ENCODE measurements at places on chromosomes 5 and 9. TPM values are rescaled to one million over a fixed set of nuclear protein-coding genes. Genes with fewer than 3 reads are reported as not detected.

DNA sequence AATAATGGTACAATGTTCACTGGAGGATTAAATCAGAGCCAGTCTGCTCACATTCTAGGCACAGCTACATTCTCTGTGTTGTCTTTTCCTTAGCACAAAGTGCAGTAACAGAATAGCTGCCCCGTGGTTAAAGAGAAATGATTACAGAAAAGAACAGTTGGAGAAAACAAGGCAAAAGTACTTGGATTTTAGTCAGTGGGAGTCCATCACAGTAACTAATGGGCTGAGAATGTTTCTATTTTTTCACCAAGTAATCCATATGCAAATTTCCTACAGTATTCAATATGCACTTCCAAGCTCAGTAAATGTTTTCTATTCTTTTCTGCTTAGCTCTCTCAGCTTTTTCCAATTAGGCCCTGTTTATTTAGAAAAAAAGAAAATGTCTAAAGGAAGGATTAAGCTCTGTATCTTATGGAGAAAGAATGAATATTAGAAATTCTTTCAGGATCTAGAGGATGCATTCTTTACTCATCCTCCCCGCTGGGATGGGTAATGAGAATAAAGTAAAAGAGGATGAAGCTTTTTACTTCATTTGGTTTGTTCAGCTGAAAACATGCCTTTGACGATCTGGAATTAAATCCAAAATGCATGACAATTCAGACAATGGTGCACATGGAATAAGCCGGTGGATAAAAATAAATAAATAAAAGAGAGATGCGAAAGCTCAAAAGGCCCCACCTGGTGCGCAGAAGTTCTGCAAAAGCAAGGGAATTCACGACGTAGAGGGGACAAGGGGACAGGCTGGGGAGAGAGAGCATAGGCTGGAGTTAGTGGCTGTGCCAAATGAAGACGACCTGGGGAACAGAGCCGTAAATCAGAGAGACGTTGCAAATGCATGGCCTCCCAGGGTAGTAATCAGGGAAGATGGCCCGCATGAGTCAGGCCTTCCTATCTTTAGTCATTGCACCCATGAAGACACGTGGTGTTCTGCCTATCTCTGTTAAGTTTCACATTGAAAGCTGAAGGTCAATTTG lies 345.2 kb downstream of the GLIS3 start:
- DNase-seq = no peak

DNA sequence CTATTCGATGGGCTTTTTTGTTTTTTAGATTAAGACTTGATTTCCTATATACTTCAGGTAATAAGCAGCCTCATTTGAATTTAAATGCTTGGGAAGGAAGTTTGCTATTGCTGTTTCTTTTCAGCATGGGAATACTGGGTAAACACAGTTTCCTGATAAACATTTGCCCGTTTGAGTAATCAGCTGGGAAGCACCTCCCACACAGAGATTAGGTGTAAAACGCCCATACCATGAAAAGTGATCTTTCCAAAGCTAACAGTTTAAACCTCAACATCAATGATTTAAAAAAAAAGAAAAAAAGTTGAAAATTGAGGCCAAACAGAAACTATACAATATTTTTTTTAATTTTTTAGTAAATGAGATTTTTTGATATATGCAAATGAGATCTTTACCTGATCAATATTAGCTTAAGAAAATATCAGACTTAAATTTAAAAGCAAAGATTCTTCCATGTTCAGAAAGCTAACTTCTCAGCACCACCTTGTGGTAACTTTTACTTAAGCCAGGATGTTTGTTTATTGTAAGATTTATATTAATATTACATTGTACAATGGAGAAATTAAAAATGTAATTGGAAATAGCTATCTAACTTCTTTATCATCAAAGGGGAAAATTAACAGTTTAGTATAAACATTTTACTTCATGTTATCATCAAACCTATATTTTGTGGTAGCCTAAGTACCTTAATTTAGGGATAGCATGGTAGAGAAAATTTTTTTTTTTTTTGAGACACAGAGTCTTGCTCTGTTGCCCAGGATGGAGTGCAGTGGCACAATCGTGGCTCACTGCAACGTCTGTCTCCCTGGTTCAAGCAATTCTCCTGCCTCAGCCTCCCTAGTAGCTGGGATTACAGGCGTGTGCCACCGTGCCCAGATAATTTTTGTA lies 39.8 kb downstream of the F2RL2 start:
- DNase-seq = no peak

- DNase-seq = peak; percentile 38
Observed at GRCh38 chr5:111252799-111253545, 28.8 kb downstream of the CAMK4 start.

Gene HAPLN1
- not detected for total RNA-seq

DNA sequence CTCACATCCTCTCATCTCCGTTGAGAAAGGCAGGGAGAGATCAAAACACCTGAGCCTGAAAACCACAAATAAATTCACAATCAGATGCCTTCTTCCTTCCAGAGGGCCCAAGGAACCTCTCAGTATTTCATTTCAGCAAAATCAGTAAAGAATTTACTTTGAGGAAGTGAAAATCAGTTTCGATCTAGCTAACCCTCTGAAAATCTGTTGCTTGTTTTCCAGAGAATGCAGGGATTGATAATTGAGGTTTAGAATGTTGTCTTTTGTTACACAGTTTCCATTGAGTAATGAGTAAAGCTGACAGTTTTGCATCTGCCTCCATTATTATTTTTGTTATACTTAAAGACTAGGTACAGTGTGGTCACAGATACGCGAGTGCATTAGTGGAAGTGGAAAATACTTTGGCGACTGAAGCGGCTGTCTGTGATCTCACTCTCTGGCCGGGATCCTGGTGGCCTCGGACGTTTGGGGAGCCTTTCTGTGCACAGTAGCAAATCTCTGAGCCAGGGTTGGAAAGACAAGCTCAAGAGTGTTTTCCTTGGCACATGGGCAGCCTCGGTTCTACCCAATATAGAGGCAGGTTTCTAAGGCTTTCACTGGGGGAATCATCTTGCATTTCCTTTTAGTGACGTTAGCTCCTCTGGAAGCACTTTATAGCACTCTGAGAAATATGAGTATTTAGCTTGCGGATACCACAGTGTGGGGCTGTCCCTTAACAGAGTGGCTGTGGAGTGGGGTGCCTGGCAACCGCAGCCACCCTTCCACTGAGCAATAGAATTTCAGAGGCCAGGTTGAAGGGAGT lies 32.2 kb upstream of the ANGPTL2 start:
- DNase-seq = peak; percentile 76

DNA sequence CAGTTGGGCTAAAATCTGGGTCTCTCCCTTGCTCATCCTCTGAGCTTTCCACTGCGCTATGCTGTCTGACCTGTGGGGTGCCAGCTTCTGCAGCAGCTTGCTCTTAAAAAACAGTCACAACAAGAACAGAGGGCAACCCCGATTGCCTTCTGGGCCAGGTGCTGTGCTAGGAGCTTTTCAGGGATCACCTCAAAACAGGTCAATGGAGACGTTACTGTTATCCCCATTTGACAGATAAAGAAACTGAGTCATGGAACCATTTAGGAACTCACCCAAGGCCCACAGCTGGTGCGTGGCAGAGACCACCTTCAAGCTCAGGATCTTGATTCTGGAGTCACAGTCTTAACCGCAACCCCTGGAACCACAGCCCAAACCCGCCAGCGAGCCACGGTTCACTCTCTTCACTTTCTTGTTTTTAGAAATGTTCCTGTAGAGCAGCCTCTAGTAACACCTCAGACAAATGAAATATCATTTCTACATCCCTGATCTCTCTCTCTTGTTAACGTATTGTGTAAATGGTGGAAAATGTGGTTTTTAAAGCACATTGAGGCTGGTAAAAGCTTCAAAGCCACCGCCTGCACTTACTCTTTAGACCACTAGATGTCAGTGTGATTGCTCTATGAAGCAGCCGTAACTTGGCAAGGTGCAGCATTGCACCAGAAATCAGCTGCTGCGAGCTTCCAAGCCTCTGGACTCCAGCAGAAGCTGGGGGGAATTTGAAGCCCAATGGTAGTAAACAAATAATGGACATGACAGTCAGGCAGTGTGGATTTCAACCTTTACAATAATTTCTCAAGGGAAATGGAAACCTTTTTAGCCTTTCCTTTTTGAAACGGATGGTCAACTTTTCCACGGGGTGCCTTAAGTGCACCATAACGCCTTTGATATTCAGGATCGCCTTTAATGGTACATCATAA lies 1.7 kb downstream of the FYB1 start:
- DNase-seq = peak; percentile 79

DNA sequence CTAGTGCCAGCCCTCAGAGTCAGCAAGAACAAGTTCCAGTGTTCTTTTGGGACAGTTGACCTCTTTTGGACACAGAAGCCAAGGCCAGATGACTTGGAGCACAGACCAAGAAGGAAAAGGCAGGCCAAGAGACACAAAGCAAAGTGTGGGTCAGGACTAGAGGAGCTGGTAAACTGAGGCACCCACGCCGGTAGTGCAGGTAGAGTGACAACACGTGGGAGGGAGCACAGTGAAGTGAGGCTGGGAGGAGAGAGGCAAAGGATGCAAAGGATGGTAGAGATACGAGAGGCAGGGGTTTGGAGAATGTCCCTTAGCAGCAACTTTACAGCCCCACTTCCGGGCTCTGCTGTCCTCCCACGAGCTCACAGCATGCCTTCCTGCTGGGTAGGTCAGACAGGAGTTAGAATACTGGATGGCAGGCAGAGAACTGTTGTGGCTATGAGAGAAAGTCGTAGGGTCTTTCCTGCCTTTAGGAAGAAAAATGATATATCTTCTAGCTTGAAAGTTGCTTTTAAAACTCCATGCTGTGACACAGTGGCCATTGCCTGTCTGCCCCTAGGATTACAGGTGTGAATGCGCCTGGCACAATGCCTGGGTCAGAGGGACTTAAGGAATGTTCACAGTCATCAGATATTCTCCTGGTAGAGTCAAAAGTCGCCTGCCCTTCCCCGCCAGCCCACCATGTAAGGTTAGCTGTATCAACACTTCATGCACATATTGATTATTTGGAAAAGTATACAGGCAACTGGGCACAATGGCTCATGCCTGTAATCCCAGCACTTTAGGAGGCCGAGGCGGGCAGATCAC lies 97.9 kb downstream of the PDE8B start:
- no peak for DNase-seq

Gene SLC6A7
- total RNA-seq = not detected

GRCh38 chr5:64883912-64884311 lies 115.2 kb downstream of the CWC27 start:
- DNase-seq = no peak

DNA sequence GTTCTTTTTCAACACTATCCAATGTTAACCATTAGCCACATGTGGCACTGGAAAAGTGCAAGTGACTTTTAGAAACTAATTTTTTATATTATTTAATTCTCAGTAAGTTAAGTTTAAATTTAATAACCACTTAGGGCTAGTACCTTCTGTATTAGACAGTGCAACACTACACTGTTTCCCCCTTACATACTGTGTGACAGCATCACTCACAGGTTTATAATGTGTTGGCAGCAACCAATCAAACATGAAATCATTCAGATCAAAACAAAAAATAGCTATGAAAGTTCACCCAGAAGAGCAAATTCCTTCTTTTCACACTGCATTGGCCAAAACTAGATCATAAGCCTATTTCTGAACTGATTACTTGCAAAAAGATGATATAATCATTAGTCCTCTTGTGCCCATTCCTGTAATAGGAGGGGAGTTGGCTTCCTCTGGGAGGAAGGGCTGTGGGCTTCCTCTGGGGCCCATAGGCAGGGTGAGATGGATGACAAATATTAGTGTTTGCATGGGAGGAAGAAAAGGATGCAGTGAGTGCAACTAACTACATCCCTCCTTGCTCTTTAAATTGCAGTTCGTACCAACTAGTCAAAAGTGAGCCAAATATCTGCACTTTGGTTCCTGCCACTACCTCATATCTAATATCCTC lies 708.1 kb upstream of the RGMB start:
- DNase-seq = no peak

DNA sequence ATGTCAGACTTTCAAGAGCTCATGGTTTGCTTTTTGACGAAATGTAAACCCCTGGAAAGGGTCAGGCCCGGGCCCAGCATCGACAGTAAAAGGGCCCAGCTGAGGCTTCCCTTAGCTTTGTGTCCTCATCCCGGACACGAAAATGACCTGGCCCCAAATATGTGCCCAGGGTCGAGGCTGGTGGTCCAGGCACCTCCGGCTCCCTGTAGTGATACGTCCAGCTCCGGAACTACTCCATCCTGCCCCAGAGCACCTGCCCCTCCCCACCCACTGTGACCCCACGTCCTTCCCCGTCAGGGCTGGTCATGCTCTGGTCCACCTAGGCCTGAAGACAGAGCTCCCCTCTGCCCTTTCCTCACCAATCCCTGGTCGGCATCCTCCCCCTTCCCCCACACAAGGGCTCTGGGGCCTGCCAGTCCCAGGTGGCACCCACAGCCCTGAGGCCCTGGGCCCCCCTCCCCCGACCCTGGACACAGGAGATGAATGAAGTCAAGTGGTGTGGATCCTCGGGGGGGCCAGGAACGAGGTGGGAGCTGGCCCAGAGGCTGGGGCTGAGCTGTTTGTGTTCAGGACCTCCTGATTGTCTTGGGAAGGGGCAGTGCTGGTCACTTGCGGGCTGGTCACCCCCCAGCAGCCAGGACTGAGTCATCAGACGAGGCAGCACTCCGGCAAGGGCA lies 6.2 kb downstream of the OBP2A start:
- DNase-seq = peak; percentile 68
